ENCODE measurements at places on chromosomes 3 and 15.

- DNase-seq: no peak
Measured at GRCh38 chr15:51505251-51505650, 117.3 kb downstream of the DMXL2 start.

DNA sequence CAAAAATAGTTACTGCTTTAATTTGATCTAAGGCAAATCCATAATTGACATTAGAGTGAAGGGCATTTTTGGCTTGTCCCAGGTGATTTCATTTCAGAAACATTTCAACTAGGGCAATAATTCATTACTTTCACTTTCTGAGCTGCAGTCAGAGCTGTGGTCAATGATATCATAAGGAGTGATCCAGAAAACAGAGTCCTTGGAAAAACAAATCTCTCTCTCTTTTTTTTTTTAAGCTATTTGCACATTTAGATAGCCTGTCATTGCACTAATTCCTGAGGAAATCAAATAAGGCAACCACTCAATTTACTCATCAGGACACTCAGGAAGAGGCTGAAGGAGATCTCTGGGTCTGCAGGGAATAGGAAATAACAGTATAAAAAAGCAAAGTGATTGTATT lies 269.5 kb upstream of the LRRC3B start:
- no peak for DNase-seq

DNA sequence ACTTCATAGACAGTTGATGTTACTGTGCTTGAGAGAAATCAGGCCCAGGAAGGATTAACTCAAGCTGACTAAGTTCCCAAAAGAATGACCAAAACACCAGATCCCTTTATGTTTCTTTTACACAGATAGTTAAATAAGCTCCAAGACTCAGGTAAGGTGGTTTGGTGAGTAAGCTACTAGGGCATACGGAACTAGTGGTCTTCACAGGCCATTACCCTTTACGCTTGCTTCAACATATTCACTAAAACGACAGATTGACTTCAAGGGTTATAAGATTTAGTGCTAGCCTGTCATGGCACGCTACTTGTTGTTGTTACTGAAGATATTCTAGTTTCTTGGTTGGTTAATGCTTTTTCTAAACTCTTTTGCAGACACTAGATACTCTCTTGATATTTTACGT lies 369.3 kb downstream of the LPP start:
- DNase-seq: no peak

DNA sequence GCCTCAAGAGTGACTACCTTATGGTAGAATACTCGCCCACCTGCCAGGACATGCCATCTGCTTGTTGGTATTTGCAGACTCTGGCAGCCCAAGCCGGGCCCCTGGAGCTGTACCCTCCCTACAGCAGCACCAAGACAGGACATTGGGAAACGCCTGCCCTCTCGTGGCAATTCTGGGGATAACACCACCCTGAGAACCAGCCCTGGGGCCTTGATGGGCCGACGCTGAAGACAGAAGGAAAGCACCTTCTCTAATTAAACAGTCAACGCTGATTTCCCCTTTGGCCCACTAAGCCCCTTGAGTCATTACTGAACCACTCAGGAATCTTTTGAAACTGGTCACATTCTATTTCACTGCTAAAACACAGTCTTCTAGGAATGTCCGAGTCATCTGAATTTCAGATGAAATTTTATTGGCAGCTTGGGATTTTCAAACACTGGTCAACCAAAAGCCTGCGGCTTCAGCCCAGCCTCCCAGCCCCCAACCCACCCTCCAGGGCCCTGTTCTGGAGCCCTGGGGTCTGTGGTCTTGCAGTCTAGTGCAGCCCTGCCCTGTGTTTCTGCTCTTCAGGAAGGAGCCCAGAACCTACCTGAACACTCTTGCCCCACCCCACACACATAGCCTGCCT lies 91.3 kb downstream of the TMEM266 start:
- peak; percentile 63 for DNase-seq

GRCh38 chr3:31636694-31637442 lies 104.1 kb downstream of the STT3B start:
- no peak for DNase-seq

GRCh38 chr3:40404591-40405198 lies 17.7 kb downstream of the ENTPD3 start:
- DNase-seq: no peak

DNA sequence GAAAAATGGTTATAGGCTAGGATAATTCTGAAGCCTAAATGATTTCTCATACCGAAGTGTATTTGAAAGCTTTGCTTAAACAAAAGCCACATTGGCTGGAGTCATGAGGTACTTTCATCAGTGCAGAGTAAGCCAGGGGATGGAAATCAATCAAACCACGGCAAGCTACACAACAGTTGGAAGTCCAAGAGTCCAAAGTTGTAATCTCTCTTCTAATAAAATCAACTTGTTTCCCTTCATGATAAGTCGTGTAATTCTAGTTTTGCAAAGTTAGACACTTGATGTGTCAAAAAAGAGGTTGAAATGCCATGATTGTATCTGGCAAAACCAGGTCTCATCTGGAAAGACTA lies 250.5 kb upstream of the VEPH1 start:
- no peak for DNase-seq

- no peak for DNase-seq
Measured at GRCh38 chr15:39598186-39598850, 17.4 kb downstream of the THBS1 start.

DNA sequence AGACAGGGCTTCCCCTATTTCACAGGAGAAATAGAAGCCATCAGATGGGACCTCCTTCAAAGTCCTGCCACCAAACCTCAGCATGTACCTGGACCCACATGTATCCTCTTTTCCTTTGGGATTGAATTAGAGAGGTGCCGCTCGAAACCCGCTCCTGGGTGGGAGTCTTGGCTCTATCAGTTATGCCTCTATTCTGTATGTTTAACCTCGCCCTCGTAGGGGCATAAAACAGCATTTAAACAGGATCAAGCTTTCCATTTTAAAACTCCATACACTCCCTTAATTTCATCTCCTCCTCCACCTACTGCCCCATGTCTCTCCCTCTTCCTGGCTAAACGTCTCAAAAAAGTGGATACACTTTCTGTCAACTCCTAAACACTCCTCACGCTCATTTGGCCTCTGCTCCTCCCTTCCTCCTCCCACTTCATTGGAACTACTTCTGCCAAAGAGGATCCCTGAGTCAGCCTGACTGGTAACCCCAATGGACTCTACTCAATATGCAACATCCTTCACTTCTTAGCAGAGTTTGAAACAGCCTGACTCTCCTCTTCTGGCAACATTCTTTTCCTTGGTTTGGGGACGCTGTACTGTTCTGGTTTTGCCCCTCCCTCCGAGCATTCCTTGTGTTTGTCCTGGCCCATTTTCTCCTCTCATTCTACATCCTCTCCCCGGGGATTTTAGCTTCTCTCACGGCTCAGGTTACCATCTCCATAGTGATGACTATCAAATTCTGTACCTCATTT lies 23.0 kb upstream of the MUC20 start:
- no peak for DNase-seq

GRCh38 chr3:32699429-32699828 lies 14.4 kb downstream of the CNOT10 start:
- no peak for DNase-seq

DNA sequence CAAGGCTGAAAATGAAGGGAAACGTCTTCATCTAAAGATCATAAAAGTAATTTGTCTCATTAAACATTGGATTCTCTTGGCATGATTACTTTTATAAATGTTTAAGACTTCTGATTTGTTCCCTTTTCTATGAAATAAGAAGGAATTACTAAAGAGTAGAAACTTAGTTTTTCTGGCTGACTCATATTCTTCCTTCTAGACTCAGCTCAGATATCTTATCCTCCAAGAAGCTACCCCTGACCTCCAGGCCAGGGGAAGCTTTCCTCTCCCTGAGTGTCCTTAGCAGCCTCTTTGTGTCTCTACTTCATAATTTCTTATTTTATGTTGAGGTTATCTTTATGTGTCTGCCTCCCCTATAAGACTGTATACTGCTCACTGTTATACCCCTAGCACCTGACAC lies 291.9 kb upstream of the STT3B start:
- DNase-seq: no peak

DNA sequence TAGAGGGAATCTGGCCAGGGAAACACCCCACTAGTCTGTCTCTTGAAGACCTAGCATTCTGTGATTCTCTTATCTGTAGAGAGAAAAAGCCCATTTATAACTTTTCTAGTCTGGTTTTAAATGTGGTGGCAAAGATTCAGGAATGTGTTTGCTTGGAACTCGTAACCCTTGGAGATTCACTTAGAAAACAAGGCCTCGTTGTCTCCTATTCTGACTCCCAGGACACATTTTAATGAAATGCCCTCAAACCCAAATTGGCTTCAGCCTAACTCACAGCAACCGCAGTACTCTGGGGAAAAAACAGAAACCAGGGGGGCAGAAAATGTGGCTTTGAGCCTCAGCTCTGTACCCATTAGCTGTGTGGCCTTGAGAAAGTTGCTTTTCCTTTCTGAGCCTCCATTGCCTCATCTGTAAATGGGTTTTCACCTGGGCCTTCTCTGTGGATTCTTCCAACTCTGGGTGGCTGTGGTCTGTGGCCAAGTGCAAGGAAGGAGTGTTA lies 36.5 kb downstream of the RPLP1 start:
- no peak for DNase-seq

DNA sequence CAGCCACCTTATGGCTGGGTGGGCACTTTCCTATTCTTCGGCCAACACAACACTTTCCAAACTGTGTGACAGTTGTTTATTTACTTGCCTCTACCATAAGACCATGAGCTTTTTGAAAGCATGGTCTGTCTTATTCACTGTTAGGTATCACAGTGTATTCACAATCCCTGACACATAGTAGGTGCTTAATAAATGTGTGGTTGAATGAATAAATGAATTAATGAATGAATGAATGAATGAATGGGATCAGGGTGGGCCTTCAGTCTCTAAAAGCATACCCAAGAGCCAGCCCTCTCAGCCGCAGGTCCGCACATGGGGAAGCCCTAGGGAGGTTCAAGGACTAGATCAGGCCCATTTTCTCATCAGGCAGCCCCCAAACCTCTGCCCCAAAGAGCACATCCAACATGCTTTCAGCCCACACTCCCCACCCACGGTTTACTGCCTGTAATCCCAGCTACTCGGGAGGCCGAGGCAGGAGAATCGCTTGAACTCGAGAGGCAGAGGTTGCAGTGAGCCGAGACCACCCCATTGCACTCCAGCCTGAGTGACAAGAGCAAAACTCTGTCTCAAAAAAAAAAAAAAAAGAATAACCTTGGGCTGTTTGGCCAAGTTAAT lies 95.9 kb downstream of the LIPC start:
- no peak for DNase-seq

GRCh38 chr3:32502946-32503286 lies 264 bp upstream of the CMTM6 start:
- no peak for DNase-seq

- DNase-seq: no peak
Measured at GRCh38 chr15:44216958-44217357, 21.9 kb upstream of the FRMD5 start.

GRCh38 chr3:4322635-4323034 lies 19.5 kb downstream of the SETMAR start:
- no peak for DNase-seq

- no peak for DNase-seq
Measured at GRCh38 chr15:64536244-64536836, 76.0 kb downstream of the ZNF609 start.

GRCh38 chr3:184275961-184276910 lies at the start of gene ECE2:
Gene ECE2, plus strand, starts transcription at chr3:184276022. Its CDS starts 132 bp downstream, at chr3:184276154.
- no peak for DNase-seq

DNA sequence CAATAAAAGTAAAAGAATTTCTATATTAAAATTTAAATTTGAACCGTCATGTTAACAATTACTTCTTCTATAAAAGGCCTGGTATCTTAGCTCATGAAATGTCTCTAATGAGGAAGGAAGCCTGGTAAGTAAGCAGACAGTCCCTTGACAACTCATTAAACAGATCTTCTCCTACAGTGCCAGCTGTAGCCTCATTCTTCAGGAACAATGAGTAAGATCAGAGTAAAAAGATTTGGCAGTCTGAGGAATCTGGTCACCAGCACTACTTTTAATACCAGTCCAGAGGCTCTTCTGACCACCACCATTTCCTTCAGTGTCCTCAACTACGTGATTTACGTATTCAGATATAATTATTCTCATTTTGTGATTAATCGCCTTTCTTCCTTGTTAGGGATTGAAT lies 955.0 kb upstream of the ALCAM start:
- no peak for DNase-seq

- no peak for DNase-seq
Measured at GRCh38 chr15:58501006-58501405, 69.2 kb downstream of the LIPC start.

GRCh38 chr15:88617031-88617722 lies 4.0 kb upstream of the AEN start:
- no peak for DNase-seq
